ENCODE measurements at places on chromosomes 5 and 9. TPM values are rescaled to one million over a fixed set of nuclear protein-coding genes. Genes with fewer than 3 reads are reported as not detected.

- no peak for DNase-seq
Observed at GRCh38 chr5:100827481-100827889, 75.6 kb downstream of the ST8SIA4 start.

DNA sequence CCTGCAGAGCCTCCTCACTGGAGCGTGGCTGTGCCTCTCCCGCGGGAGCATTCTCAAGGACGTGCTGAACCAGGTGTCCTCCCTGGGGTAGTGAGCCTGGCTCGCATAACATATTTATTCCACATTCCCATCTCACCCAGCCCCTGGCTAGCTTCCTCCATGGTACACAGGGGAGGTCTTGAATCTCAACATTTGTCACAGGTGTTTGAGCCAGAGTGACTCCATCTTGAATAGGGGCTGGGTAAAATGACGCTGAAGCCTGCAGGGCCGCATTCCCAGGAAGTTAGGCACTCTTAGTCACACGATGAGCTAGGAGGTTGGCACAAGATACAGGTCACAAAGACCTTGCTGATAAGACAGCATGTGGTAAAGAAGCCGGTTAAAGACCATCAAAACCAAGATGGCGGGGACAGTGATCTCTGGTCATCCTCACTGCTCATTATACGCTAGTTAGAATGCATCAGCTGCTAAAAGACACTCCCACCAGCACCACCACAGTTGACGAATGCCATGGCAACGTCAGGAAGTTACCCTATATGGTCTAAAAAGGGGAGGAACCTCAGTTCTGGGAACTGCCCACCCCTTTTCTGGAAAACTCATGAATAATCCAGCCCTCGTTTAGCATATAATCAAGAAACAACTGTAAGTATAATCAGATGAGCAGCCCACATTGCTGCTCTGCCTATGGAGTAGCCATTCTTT, 273.8 kb upstream of the IRX4 start:
- DNase-seq, result no peak

DNA sequence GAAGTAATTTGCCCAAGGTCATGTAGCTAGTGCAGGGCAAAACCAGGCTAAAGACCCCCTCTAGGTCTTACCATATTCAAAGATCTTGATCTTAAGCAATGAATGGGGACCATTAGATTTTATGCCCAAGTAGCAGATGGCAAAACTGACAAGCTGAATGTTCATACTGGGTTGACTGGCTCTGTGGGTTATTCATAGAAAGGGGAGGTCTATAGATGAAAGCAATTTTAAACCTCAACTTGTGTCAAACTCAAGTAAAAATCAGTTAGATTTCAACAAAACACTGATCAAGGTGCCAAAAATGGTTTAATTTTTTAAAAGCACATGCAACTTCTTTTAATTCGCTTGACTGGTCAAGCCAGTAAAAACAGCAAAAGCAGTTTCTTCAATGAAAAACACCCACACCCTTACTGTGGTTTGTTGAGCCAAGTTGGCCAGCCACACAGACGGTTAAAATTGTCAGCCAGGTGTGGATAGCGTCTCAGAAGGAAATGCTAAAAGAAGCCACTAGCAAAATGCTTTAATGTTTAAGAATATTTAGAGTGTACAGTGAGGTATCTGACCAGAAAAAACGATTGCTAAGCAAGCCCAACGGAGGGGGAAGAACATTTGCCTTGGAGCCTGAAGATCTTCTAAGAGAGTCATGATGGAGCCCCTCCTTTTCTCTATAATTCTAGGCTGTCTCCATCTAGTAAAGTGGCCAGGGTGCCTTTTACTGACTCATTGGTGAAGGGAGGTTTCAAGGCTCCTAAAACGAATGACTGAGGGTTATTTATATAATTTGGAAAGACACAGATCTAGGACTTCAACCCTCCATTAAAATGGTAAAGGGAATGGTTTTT, 539.6 kb upstream of the CLINT1 start:
- no peak for DNase-seq

- no peak for DNase-seq
Observed at GRCh38 chr9:4850603-4851310, 58.0 kb downstream of the RCL1 start.

DNA sequence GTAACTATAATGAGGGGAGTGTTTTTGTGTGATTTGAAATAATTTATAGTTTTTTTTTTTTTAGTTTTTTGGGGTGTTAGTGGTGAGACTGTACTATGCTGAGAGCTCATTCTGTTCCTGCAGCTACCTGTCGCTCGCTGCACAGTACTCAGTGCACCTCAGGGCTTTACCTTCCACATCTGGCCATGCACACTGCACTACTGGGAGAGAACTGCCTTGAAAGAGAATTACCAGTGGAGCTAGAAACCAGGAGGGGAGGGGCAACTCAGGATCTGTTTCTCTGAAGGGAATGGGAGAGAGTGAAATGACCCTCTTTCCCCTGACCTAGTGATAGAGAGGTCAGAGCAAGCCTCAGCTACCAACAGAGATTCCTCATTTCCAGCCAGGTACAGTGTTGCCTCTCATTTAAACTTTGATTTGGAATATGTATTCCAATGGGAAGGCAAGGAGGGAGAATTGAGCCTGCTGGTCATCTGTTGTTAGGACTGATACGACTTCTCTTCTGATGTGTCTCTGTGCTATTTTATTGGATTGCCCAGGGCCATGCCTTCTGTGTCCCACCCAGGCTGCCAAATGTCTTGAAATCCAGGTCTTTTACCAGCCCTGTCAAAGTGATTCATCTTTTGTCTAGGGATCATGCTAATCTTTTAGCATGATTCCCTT, 8.9 kb downstream of the ATG10 start:
- no peak for DNase-seq

DNA sequence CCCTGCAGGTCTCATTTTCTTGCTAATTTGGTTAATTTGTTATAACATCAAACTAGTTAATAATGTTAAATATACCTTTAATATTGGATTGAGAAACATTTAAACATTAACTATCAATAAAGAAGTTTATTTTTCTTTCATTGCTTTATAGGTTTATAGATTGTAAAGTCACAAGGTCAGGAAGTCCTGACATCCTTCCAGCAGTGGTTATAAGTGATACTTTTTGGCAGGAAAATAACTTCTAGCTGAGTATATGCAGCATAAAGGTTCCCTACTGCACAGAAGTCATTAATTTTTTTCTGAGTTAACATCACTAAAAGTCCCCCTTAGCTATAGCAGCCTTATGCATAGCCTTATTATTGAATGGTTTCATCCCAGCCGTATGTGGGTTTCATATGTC, 85.5 kb downstream of the LNPEP start:
- no peak for DNase-seq

DNA sequence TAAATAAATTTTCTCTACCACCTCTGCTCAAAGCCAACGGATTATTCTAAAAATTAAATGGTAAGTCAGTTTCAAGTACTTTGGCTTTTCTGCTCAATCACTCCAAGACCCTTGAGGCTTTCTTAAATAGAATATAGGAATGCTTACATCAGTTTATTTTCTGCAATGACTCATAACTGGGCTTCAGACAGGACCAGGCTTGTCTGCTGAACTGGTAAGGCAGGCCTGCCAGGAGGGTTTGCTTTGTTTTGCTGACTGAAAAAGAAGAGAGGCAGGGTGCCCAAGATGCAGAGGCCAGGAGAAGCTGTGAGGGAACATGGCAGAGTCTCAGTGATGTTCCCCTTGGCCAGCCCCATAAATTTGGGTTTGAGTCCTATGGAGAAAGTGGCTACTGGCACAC, 60.3 kb upstream of the EPB41L4A start:
- peak; percentile 54 for DNase-seq

DNA sequence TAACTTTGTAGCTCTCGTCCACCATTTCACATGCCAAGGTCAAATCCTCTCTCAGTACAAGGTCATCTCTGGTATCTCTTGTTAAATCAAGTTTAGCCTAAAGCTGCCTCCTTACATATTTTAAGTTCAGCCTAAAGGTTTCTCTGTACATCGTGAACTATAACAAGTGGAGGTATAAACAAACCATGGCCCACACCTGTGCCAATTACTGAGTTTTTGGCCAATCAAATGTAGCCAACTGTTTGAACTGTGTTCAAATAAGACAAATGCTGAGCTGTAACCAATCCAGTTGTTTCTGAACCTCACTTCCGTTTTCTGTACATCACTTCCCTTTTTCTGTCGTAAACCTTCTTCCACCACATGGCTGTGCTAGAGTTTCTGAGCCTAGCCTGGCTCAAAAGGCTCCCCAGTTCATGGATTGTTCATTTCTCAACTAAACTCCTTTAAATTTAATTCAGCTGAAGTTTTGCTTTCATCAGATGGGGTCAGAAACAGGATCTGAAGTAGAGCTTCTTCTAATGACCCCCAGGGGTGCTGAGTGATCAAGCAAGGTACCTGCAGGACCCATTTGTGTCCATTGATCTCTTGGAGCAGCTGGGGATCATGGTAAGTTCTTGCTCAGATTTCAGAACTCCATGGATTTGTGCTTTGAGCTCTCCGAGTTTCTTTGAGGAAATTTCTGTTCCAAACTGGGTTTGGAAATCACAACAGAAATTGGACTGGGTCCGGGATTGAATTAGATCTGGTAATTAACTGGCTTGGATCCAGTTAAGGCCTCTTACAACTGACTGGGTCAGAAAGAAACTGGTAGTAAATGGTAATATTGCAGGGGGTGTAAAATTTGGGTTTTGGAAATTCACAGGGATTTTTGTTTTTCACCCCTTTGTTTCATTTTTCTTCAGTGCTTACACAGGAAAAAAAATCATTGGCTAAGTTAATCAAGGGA, 11.0 kb upstream of the NANS start:
- DNase-seq, result no peak

Gene SEMA4D
- 0.56 TPM for total RNA-seq

Gene CDC26
- total RNA-seq, result 49.2 TPM

Gene HMMR
- 24.6 TPM for total RNA-seq

DNA sequence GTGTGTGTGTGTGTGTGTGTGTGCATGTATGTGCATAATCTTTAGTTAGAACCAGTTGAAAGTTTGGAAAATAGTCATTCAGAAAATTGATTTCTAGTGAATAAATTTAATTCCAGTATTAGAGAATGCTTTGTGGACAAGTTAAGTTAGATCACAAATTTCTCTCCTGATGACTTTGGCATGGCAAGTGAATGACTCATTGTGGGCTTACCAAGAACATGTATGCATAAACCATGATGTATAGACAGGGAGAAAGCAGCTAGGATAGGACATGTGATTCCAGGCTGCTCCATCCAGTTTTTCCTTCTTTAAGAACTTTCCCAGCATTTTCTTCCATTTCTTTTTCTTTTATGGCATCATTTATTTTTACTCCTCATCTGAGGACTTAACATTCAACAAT, 85.7 kb upstream of the SGCD start:
- peak; percentile 26 for DNase-seq

Gene FCN2
- total RNA-seq, result not detected

GRCh38 chr5:76576996-76577395, 46.2 kb downstream of the F2RL2 start:
- DNase-seq, result peak; percentile 28

Gene ITGA2
- total RNA-seq, result 83.6 TPM

- peak; percentile 45 for DNase-seq
Observed at GRCh38 chr9:14417237-14417636, 103.3 kb upstream of the NFIB start.

Gene HAVCR1
- not detected for total RNA-seq

Data from IMR-90 (cell line).